ENCODE measurements at places on chromosomes 3 and 15.
A peak's percentile ranks its signal among the peaks of the same experiment; 100 is the strongest.

GRCh38 chr15:68055224-68055705 is 1.1 kb downstream of the PIAS1 start:
- peak; percentile 53 for DNase-seq

DNA sequence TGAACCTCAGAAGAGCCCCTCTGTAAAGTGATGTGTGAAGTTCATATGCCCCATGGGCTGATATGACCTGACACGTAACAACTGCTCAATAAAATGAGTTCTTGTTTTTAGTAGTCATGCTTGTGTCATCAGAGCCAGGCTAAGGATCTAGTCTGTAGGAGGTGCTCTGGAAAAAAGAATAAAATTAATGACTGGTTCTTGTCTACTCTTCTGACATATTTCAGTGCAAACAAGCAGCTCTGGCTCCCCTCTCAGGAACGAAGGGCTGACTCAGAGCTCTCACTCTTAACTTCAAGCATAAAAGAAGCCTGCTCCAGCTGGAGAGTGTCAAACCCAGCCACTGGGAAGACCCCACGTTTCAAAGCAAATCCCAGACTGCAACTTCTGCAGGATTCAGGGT is 77.0 kb downstream of the LRIG1 start:
- no peak for DNase-seq

DNA sequence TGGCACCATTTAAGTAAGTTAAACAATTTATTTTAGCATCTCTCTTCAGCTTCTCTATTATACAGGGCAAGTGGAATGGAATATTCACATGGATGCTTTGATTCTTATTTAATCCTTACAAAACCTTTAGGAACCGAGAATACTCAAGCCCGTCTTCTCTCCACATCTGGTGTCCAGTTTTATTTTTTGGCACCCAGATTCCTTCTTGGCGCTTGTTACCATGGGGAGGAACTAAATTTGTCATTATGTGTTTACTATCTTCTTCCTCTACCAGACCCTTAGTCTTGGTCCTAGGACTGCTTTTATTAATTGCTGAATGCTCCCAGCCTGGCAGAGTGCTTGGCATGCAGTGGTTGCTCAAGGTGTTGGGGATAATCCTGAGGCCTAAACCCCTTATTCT is 138.8 kb downstream of the CACNA2D3 start:
- DNase-seq: no peak

DNA sequence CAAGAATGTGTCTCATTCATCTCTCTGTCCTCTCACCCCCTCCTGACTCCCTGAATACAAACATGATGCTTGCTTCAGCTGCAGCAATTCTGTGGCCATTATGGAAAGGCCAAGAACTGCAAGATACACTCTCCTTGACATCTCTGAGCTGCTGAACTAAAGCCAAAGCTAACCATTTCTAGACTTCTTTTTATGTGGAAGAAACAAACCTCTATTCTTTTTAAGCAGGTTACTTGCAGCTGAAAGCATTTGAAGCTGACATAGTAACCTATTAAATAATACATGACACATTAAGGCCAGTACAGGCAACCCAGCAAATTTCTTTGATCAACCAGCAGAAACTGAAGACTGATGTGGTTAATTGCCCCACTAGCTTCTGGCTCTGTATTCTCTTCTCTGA is 17.5 kb downstream of the FHIT start:
- DNase-seq: no peak

DNA sequence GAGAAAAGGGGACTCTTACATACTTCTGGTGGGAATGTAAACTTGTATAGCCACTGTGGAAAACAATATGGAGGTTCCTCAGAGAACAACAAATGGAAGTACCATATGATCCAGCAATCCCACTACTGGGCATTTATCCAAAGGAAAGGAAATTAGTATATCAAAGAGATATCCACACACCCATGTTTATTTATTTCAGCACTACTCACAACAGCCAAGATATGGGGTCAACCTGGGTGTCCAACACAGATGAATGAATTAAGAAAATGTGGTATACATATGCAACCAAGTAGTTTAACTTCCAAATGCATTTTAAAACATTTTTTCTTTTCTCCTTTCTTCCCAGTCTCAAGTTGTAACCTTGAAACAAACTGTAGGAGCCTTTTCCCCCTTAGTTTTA is 54.3 kb downstream of the IMPG2 start:
- no peak for DNase-seq

DNA sequence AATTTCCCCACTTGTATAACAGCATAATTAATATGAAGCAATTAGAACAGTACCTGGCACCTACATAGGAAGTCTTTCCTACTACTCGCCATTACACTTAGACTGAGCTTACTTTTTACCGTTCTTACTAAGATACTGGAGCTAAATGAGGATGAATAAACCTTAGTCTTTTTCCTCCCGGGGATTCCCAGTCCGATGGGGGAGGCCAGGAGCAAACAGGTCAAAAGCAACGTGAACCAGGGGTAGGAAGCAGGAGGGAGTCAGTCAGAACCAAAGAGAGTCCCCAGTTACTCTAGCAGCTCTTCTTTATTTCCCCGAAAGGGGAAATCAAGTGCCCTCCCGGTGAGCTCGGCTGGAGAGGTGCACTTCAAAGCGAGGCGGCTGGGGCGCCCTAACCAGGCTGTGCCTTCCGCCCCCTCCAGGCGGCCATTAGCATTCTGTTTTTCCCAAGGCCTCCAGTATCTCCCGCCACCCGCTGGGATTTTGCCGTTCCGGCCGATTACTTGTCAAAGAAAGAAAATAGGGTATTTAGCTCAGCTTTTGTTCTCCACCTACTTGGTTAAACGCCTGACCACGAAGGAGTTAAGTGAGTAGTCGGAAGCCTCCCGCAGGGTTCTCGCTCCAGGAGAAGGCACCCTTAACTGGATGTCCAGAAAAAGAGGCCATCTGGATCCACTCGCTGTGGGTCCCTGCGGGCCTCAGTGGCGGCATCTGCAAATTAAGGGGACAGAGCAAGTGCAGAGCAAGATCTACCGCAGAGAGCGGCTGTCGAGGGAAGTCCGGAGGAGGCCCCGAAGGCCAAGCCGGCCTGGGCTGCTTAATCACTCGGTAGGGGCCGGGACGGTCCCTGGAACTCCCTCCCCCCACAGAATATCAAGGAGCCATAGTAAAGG is 6.3 kb upstream of the EOMES start:
- DNase-seq: no peak

GRCh38 chr3:193822492-193823212 is 229.6 kb downstream of the OPA1 start:
- DNase-seq: no peak

DNA sequence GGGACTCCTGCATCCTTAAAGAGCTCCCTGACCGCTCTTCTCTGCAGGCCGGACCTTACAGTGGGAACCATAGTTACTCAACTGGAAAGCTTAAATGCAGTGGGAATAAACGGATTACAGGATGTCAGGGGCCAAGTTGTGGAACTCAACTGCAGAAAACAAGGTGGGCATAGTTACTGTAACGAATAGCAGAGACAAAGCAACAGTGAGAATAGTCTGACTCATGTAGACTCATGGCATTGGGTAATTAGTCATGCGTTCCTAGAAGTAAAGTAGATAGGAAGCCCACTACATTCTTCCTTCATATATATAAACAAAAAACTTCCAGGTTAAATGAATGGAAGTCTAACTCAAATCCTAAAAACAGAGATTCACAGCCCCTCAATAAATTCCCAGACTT is 95.5 kb upstream of the CHRNA7 start:
- no peak for DNase-seq

DNA sequence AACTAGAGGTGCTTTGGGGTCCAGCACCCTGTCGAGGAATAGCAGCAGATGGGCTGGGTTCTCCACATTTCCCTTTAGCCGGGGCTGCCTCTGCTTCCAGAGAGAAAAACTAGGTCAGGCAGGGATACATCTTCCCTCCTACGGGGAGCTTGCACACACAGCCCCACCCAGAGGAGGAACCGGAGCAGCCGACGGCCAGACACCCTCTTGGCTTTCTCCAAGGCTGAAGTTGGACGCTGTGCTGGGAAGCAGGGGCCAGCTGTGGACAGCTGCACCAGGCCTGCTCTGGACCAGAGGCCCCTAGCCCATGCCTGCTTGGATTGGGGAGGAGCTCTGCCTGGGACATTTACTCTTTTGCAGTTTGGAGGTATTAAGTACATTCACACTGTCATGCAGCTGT is 44.7 kb upstream of the NR2C2 start:
- no peak for DNase-seq

DNA sequence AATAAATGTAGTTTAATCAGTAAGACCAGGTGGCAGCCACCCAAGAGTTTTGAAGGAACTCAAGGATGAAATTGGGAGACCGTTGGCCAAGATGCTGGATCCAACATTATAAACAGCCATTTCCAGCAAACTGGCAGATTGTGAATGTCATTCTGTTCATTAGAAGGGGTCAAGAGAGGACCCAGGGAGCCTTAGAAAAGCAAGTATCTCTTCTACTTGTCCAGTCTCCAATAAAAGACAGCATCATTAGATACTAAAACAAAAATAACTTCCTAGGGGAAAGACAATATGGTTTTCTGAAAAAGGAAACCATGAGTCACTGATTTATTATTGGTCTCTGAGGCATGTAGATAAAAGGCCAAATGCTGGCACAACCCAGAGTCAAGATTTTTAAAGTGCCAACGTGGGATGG is 67.9 kb downstream of the GADL1 start:
- DNase-seq: peak; percentile 0

- no peak for DNase-seq
Observed at GRCh38 chr3:187743195-187744141, 1.8 kb downstream of the BCL6 start.

GRCh38 chr3:160370987-160371857 is 27.8 kb downstream of the IFT80 start:
- no peak for DNase-seq

DNA sequence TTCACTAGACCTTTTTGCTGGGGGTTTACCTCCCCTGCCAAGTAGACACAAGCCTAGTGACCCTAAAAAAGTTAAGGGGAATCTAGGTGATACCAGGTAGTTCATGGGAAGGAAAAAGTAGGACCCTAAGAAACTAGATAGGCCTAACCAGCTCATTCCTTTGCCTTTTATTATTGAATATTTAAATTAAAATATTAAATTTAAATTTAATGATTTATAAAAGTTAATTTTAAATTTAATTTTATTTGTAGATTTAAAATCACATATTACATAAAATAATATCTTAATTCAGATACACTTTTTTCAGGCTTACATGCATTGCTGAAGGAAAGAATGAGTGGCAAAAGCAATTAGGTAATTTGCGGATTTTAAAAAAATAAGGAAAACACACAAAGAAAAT is 584.9 kb downstream of the AGBL1 start:
- DNase-seq: no peak

GRCh38 chr3:27486336-27486735 is 2.2 kb upstream of the SLC4A7 start:
- DNase-seq: no peak

DNA sequence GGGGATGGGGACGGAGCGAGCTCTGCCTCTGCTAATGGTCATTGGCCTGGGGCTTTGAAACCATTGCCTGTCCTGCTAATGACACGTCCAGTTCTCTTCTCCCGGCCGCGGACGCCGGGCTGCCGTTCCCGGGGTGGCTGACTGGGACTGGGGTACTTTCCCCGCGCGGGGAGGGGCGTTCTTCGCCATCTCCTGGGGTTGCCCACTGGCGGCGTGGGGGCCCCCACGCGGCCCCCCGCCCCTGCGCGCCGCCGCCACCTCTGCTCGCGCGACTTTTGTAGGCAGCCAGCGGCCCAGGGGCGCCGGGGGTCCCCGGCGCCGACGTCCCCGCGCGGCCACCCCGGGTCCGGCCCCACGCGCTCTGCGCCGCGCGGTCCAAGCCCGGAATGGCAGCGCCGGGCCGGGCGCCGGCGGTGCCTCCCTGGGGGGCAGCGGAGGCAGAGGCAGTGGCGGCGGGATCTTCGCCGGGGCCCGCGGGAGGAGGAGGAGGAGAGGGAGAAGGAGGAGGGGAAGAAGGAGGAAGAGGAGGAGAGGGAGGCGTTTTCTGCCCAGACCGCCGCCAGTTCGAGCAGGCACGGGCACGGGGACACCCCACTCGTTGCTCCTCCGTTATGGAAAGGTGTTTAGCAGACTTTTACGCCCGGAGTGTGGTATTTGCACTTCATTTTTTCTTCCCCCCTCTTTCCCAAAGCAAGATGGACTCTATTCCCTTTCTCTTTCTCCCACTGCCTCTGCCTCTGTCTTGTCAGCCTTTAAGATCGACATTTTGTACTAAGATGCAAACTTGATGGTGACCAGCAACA is 2.3 kb downstream of the BBX start:
- DNase-seq: no peak

DNA sequence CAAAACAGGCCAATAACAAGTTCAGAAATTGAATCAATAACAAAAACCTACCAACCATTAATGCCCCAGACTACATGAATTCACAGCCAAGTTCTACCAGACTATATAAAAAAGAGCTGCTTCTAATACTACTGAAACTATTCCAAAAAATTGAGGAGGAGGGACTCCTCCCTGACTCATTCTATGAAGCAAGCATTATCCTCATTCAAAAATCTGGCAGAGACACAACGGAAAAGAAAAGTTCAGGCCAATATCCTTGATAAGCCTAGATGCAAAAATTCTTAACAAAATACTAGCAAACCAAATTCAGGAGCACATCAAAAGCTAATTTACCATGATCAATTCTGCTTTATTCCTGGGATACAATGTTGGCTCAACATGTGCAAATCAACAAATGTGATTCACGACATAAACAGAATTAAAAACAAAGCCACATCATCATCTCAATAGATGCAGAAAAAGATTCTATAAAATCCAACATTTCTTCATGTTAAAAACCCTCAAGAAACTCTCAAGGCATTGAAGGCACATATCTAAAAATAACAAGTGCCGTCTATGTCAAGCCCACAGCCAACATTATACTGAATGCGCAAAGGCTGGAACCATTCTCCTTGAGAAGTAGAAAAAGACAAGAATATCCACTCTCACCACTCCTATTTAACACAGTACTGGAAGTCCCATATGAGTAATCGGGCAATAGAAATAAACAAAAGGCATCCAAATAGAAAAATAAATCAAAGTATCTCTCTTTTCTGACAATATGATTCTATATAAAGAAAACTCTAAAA is 573.6 kb upstream of the GRM7 start:
- DNase-seq: no peak

- DNase-seq: peak; percentile 77
Observed at GRCh38 chr15:47987908-47988532, 132.8 kb upstream of the SLC24A5 start.

DNA sequence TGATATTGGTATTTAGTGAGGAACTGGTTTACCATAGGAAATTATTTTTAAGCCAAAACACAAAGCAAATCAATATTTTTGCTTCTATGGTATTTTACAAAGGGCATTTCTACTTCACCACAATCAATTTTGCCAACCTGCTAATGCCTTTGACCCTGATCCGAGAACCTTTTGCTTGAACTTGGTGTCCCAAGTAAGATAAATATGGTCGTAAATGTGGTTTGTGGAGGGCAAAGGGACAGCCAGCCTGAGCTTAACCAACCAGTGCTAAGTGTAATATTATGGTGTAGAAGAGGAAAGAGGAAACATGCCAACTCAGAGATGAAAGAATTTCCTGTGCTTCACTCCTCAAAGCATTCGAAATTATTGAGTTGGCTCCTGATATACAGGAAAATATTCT is 148.4 kb downstream of the C3orf38 start:
- DNase-seq: no peak
